ENCODE measurements at places on chromosomes 6 and 20.

DNA sequence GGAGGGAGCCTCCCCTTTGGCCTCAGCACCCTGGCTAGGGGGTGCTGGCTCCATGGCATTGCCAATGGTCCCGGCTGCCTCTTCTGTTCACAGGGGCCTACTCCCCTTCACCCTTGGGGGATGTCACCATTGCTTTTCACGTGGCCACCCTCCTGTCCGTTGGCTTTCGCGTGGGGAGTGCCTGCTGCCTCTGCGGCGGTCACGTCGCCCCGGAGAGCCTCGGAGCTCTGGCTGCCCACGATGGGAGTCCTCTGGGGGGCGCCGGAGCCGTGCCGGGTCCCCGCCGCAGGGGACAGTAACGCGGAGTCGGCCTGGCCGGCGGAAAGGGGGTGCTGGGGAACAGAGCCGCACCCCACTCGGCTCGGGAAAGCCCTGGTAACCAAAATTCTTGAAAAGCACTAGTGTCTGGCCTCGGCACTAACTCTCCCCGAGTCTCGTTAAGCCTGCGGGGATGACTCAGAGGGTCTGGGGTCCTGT is 661 bp upstream of the HEBP2 start:
- peak; percentile 36 for DNase-seq

DNA sequence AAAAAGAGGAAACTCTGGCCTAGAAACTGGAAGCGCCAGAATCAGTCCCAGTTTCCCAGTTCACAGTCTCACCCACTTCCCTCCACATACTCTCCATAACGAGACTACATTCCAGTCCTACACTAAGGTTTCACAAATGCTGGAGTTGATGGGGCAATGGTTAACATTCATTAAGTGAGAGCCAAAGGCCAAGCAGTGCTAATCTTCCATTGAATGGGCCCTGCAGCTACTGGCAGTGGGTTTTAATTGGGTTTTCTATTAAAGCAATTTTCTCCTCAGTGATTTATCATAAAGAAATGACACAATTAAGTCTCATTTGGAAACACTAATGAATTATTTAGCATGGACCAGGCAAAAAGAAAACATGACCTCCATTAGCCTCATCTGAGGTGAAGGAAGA is 20.8 kb upstream of the NRSN1 start:
- DNase-seq = no peak

GRCh38 chr20:57372581-57373350 is 18.4 kb upstream of the RBM38 start:
- no peak for DNase-seq

DNA sequence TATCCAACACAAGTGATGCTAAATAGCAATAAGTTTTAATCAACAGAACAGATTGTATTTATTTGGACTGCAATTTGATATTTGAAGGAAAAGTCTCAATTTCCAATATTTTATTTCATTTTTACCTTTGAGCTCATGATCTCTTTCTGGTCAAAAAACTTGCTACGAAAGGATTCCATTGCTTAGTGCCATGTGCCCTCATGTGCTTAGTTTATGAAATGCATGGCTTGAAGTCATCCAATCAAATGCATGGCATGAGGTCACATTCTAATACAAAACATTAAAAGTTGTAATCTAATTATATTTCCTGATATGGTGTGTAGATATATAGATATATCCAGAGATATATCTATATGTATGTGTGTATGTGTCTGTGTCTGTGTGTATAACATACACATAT is 321.2 kb upstream of the ADGRB3 start:
- no peak for DNase-seq

DNA sequence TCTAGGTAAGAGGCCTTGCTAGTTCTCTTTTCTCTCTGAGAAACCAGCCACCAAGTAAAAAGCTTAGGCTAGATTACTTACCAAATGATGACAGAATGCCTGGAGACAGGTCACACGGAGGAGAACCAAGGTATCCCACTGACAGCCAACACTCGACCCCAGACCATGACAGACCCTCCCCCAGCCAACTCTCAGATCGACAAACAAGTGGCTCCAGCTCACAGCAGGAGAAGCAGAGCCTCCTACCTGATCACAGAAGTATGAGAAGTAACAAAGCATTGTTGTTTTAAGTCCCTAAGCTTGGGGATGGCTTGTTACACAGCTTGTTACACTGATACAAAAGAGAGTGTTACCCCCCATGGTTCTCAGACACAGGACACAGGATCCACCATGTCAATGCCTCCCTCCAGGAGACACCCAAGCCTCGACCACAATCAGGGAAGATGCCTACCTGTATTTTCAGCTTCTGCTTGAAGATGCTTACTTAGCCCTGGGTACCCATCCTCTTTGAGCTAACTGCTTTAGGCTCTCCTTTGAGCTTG is 423.8 kb upstream of the JARID2 start:
- DNase-seq = no peak

DNA sequence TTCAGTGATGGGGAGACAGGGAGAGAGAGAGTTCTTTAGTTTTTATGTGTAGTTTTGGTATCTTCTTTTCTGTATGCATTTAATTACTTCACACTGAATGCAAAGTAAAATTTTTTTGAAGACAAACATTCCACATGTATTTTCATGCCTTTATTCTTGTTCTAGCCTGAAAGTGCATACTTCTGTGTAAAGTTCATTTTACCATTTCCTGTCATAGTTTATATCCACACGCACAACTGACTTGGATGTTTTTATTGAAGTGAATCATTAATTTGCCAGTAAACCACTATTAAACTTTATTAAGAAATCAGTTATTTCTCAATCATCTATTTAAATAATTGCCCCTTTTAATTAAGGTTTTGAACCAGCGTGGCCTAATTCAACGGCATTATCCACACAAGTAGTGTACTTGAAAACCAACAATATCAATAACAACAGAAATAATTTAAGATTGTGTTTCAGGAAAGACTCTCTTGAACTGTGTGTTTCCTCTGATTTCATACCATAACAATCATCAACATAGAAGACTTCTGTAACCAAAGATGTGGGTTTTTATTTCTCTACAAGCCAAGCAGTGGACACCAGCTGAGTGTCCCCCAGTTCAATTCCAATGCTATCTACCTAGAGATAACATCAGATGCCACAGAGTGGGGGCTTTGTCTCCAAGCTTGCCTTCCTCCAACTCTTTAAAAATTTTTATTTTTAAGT is 512.7 kb upstream of the JAG1 start:
- no peak for DNase-seq

- DNase-seq = no peak
Measured at GRCh38 chr6:12718015-12718414, 1.4 kb downstream of the PHACTR1 start.

- DNase-seq = no peak
Measured at GRCh38 chr6:170127151-170127550, 163.7 kb downstream of the DLL1 start.

DNA sequence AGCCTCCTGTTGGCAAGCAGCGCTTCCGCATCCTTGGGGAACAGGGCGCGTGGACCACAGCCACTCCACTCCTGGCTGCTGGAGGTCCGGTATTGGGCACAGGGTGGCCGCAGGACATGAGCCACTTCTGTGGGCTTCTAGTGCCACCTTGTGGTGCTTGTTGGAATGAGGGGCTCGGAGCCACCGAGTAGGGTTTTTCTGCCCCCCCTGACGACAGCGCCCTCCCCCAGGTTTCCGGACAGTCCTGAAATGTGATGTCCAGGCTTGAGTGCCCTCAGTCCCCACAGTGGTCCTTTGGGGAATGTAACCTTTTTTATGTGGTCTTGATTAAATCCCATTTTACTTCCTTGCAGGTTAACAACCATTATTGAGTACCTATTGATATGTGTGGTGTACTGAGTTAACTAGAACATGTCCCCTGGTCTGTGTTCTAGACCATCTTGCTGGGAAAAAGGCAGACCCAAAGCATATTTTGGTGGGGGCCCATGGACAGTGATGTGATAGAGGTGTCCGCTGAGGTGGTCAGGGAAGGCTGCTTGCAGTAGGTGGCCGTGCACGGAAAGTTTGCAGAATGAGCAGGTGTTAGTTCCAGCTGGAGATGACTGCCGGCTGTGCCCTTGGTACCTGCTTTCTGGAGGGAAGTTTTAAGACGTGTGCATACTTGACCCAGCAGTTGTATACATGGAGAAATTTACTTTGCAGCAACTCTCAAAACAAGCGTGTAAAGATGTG is 70.0 kb downstream of the PTPN1 start:
- DNase-seq = peak; percentile 53

GRCh38 chr6:92363111-92363510 is 1056.2 kb downstream of the EPHA7 start:
- DNase-seq = no peak

DNA sequence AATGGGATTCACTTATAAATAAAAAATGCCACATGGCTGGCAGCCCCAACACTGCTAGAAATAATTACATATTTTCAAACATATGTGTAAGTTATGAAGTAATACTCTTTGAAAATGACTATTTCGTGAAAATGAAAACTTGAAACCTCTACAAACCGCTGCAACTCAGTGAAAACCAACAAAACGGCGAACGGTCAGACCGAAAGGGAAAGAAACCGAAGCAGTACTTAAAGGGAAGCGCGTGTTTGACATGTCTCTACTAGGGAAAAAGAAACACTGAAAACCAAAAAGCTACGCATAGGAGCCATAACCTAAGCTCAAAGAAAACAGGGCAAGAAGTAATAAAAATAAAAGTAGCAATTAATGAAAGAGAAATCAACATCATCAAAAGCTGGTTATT is 121.0 kb upstream of the GGTLC1 start:
- DNase-seq = no peak

- DNase-seq = no peak
Measured at GRCh38 chr6:4723383-4723782, 52.8 kb upstream of the CDYL start.

- DNase-seq = no peak
Measured at GRCh38 chr6:116741571-116741970, 23.9 kb downstream of the FAM162B start.

GRCh38 chr6:57069228-57069627 is 20.8 kb upstream of the ZNF451 start:
- no peak for DNase-seq

GRCh38 chr6:56104591-56104990 is 142.8 kb downstream of the COL21A1 start:
- DNase-seq = no peak

DNA sequence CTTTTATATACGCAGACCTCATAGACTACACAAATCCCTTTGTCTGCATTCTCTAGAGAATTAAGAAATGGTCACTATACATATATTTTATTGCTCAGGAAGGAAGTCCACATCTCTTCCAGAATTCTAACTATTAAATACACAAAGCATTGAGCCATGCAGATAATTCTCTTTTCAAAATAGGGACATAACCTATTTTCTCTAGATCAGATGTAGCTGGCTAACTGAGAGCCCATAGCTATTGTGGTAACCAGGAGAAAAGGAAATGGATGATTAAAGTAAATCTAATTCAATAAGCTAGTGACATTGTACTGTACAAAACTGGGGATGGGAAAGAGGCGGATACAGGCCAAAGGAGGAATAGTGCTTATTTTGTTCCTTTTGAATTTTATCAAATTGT is 137.2 kb downstream of the BACH2 start:
- DNase-seq = no peak

GRCh38 chr6:62652692-62653328 is 366.8 kb upstream of the KHDRBS2 start:
- DNase-seq = no peak

GRCh38 chr6:43052842-43053544 is 658 bp downstream of the CUL7 start:
- DNase-seq = no peak

DNA sequence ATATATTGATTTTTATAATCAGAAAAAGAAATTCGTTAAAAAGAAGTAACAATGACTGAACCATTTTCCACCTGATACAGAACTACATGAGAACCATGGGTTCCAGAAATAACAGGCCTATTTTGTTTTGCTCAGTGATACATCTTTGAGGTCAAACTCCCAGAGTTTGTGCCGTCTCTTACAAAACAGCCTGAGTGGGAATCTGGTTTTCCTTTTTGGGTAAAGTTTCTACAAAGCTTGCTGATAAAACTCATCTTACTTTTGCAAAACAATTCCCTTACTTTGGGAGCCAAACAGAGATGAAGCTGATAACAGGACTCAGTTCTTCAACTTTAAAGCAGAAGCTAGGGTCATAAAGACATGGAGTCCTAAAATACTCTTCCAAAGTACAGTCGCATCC is 98.7 kb upstream of the FAM8A1 start:
- DNase-seq = no peak

GRCh38 chr20:40591536-40591935 is 97.5 kb downstream of the MAFB start:
- DNase-seq = no peak

DNA sequence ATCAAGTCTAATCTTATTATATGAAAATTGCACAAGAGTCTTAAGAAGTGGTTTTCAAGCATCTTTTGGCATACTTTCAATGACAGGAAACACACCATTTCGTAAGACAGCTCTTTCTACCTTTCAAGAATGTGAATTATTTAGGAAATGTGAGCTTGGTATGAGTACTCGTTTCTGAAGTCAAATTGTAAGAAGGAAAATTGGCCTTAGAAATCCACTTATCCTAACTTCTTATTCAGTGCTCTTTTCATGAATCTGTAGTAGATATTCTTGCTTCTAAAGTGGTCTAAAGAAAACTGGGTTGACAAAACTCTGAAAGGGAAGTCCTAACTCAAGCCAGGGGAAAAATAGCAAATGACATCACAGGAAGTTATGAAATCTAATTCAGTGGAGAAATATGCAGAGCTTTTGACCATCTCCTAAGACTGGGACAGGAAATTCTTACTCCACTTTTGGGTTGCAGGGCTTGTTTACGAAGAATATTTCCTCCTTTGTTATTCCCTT is 38.5 kb upstream of the OGFRL1 start:
- no peak for DNase-seq

Data from CD4-positive, alpha-beta T cell treated with Interleukin-4 for 1 hour (primary cell).